ENCODE measurements at places on chromosomes 3 and 15. TPM values are rescaled to one million over a fixed set of nuclear protein-coding genes. Genes with fewer than 3 reads are reported as not detected.

Gene ECE2
- total RNA-seq, result 0.21 TPM

Gene LMOD3
- 0.27 TPM for total RNA-seq

GRCh38 chr3:46438831-46439230, 25.9 kb downstream of the LTF start:
- no peak for ATAC-seq

DNA sequence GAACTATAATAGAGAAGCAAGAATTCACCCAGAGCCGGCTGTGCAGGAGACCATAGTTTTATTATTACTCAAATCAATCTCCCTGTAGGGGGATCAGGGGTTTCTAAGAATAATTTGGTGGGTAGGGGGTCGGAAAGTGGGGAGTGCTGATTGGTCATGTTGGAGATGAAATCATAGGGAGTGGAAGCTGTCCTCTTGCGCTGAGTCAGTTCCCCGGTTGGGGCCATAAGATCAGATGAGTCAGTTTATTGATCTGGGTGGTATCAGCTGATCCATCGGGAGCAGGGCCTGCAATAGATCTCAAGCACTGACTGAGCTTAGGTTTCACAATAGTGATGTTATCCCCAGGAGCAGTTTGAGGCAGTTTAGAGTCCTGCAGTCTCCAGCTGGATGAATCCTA, 97.0 kb upstream of the SNRPN start:
- peak; percentile 18 for ATAC-seq

- no peak for ATAC-seq
Measured at GRCh38 chr3:165638034-165638433, 199.2 kb downstream of the BCHE start.

Gene ROPN1
- not detected for total RNA-seq

Gene XXYLT1
- total RNA-seq, result 17.9 TPM

GRCh38 chr3:124147946-124148345, 156.0 kb upstream of the ROPN1 start:
- ATAC-seq, result no peak

GRCh38 chr15:67601073-67601472, 58.6 kb downstream of the MAP2K5 start:
- no peak for ATAC-seq

Measured in motor neuron (in vitro differentiated cells).